ENCODE measurements at places on chromosomes 3 and 15.

DNA sequence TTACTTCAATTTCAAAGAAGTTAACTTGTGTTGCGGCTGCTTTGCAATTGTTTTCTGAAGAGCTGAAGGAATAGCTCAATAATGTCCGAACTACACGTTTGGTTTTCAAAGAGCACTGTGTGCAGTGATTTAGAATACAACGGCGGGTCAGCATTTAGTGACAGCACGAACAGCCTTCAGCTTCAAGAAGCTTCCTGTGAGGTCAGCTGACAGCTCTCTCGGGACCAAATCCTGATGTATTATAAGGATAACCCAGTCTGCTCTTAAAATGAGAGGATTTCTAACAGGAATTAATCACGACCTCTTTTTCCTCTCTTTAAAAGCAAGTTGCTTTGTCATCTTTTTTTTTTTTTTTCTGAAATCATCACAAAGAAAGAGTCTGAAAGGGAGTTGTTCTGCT is 97.9 kb upstream of the UNC13C start:
- DNase-seq, result no peak

GRCh38 chr3:187946163-187946691 is 201.0 kb upstream of the BCL6 start:
- no peak for DNase-seq

DNA sequence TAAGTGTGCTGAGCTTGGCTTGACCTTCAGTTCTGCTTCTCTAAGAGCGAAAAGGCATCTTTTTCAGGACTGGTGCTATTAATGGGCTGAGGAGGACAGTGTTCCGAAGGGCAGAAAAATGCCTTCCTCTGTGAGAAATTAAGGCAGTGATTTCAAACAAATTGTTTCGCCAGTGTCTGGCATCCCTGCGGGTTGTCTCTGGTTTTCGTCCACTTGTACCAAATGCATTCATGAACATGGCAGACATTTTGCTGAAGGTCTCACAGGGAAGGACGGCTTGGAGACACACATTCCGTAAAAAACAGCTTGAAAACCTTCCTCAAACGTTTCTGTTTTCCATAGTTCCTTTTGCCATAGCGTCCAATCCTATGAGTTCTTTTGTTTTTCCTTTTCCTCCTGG is 57.1 kb downstream of the CEMIP start:
- no peak for DNase-seq

- no peak for DNase-seq
These were observed 48.8 kb downstream of the ZNF710 start for GRCh38 chr15:90049666-90050604.

DNA sequence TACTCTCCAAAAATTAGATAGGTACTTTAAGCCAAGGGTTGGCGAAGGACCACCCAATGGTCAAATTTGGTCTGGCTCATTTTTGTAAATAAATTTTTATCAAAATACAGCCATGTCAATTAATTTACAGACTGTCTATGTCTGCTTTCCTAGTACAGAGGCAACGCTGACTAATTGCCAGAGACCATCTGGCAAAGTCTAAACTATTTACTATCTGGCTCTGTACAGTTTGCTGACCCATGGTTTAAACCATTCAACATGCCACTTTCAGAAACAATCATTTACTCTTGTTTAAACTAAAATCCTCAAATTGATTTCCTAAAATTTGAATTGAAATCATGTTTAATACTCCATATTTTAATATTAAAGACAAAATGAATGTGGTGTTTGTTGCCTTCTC is 25.9 kb downstream of the CBLB start:
- DNase-seq, result no peak
